Activated CD4-positive, alpha-beta T cell treated with anti-CD3 and anti-CD28 coated beads for 4 hours (primary cell): ENCODE measurements at places on chromosomes 16 and 17.

DNA sequence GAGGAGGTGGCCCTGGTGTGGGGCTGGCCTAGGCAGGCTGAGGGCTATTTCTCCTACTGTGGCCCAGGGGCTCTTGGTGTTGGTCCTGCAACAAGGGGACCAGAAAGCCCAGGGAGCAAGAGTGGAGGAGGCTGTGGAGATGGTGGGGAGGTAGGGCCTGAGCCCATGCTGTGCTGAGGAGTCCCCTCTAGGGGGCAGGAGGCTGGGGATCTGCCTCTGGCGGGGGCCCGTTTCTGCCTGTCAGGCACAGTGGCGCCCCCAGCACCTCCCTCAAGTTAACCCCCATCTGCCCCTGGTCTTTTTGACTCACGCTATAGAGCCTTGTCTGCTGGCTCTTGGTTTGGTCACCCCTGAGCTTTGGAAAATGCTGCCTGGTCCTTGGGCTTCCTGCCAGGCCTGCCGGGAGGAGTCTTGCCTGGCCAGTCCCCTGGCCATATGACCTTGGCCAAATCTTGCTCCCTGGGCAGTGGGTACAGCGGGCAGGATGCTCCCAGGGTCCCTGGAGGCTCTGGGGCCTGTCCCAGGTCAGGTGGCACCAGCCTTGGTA is 5.9 kb downstream of the BAIAP2 start:
- DNase-seq = no peak

- no peak for DNase-seq
These were observed 1.4 kb upstream of the CAPNS2 start for GRCh38 chr16:55565086-55565485.

GRCh38 chr17:5526821-5527598 is 40.6 kb downstream of the MIS12 start:
- peak; percentile 41 for DNase-seq

DNA sequence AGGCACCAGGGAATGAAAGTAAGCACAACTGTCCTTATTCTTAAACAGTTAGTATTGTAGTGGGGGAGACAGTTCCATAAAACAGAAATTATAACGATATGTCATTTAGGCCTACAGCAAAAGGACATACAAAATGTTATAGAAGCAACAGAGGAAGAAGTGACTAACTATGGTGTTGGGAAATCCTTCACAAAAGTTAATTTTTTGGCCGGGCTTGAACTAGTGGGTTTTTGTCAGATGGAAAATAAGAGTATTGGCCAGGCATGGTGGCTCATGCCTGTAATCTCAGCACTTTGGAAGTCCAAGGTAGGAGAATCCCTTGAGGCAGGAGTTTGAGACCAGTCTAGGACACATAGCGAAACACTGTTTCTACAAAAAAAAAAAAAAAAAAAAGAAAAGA is 127.8 kb downstream of the SSH2 start:
- DNase-seq = no peak

GRCh38 chr17:82528484-82529265 is 9.1 kb downstream of the FOXK2 start:
- DNase-seq = no peak

GRCh38 chr16:84826558-84826941 is 6.8 kb downstream of the CRISPLD2 start:
- DNase-seq = no peak

DNA sequence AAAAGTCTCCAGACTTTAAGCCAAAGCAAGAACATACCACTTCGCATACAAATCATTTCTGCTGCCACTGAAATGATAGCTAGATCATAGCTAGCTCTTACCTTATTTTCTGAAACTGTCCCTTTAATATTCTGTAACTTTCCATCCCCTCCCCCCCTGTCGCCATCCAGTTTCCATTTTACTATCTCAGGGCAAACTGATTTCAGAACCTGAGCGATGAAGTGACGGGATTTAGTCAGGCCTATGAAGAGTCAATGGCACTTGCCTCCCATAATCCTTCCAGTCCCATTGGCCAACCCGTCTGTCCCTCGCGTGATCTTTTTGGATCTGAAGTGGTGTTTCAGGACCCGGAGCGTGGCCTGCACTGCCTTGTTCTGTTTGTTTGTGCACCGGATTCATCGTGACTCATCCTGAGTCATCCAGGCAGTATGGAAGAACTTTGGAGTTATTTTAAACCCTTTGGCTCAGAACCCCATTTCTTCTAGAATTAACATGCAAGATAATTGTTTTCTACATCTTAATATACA is 199.8 kb upstream of the CHMP6 start:
- DNase-seq = peak; percentile 54

DNA sequence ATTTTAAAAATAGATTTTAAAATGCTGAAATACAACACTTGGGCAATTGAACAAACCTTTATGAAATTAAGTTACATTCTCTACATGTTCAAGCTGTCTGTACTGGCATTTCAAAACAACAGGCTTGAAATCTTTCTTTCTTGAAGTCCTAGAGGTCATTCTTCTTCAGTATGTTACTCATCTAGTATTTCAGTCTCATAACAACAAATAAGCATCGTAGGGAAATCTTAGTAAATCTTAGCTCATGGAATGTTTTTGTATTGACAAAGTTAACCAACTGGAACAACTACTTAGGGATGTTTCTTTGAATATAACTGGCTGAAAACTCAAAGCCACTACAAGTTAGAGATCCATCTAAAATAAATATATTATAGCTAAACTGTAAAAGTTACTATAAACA is 96.6 kb downstream of the KIF2B start:
- DNase-seq = no peak

GRCh38 chr16:7513429-7513828 is 180.8 kb downstream of the RBFOX1 start:
- DNase-seq = no peak

DNA sequence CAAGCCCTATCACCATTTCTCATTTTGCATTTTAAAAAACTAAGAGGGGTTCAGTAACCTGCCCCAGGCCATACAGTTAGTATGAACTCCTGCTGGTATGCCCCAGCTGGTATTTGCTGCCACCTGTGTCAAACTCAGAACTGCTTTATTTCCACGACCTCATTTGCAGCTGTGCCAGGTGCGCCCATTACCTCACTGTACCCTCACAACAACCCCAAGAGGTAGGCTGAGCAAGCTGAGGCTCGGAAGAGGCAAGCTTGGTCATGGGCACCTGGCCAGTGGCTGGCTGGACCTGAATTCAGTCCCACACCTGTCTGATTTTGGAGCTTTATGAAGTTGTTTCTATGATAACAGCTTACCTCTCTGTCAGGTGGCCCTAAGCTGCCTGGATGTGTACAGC is 7.6 kb downstream of the EPN2 start:
- DNase-seq = no peak

DNA sequence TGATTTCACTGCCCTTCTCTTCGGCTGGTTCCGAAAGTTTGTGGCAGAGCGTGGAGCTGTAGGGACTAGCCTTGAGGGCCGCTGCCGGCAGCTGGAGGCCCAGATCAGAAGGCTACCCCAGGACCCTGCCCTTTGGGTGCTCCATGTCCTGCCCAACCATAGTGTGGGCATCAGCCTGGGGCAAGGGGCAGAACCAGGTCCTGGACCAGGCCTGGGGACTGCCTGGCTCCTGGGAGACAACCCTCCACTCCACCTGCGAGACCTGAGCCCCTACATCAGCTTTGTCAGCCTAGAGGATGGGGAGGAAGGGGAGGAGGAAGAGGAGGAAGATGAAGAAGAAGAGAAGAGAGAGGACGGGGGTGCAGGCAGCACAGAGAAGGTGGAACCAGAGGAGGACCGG is 856 bp upstream of the CXCL16 start:
- DNase-seq = no peak

GRCh38 chr16:426906-427249 is 1.4 kb downstream of the RAB11FIP3 start:
- DNase-seq = no peak

DNA sequence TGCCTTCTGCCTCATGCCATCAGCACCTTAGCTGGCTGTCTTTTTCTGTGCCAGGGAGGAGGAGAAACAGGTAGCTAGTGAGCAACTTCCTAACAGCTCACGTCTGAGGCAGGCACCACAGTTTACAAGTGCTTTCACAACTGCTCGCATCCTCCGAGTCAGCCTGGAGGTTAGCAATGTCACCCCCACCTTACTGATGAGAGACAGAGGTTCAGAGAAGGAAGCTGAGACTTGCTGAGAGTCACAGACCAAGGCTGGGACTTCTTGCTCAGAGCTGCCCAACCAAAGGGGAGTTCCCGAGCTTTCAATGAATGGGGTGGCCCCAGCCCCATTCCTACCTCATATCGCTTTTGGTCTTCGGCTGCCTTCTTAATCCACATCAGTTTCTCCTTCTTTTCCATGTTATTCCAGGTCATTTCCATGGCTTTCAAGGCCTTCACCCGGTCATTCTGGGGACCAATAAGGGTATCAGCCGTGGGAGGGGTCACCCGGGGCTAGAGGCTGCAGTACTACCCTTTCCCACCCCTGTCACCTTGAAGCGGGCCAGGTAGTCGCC is 9.6 kb downstream of the UBTF start:
- DNase-seq = peak; percentile 26

GRCh38 chr17:1554751-1555540 is 7.6 kb downstream of the PITPNA start:
- DNase-seq = no peak

DNA sequence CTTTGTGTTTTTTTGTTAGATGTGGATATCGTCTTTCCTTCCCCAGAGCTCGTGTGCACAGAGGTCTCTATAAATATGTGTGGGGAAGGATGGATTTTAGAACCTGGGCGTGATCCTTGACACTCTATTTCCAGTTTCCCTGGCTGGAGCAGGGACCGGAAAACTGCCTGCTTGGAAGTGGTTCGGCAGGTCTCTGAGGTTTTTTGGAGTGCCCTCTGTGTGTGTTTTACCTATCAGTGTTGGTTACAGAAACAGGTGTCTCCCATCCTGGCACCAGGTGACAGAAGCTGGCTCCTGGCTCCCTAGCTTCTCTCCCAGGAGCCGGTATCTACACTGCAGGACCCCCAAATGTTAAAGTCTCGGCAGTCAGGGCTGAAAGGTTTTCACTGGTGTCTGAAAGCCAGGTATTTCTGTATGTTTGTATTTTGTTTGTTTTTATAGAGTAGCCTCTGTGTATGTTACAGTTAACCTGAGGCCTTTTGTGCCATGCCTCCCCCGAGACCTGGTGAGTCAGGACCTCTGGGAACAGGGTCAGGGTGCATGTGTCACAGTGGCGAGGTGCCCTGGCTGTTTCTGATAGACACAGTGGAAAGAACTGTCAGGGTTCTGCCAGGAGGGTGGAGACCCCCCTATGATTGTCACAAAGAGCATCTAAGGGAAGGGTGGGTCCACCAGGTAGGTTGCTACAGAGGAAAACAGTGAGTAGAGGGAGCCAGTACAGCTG is 31.3 kb downstream of the ZC3H18 start:
- DNase-seq = no peak

DNA sequence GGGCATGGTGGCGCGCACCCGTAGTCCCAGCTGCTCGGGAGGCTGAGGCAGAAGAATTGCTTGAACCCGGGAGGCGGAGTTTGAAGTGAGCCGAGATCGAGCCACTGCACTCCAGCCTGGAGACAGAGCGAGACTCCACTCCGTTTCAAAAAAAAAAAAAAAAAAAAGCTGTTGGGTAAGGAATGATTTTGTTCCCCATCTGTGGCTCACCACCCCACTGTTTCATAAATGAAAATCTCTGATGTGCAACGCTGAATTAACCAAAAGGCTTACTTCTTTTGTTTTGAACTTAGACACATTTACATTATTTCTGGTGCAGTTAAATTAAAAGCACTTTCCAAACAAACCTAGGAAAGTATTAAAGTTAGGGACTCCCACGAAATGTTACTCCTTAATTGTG is 1.2 kb upstream of the METTL9 start:
- DNase-seq = no peak

- no peak for DNase-seq
These were observed 376.3 kb downstream of the CNTNAP4 start for GRCh38 chr16:76653390-76654026.

DNA sequence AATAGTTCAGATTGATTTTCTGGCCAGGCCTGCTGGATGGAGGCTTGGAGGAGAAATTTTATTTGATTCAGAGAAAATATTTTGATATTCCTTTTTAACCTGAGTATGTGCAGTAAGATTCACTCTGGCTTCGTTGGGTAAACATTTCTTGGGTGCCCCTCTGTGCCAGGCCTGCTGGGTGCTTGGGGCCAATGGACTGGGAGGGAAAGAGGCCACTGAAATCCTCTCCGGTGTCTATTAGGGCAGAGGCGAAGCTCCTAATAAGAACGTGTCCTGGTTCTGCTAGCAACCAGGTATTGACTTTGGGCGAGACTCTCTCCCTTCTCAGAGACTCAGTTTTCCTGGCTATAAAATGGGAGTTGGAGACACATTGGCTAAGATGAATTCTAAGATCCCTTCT is 122.5 kb downstream of the CYLD start:
- DNase-seq = no peak

DNA sequence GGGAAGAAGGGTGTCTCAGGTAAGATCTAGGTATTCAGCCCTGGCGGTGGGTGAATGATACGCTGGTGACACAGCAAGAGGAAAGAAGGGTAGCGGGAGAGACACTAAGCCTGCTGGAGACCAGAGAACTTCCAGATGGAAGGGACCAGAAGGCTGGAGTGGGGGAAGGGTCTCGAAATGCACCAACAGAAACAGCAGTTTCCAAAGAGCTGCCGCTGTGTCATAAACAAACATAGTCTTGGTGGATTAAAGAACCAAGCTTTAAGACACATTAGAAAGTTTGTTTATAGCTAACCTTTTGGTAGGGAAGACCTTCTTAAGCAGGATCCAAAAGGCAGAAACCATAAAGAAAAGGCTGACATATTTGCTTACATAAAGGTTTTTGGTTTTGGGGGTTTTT is 20.9 kb downstream of the TRPV3 start:
- DNase-seq = no peak

- DNase-seq = peak; percentile 95
These were observed 15.8 kb upstream of the EEF2K start for GRCh38 chr16:22190081-22190775.

GRCh38 chr16:86157616-86158247 is 258.8 kb downstream of the IRF8 start:
- DNase-seq = no peak

DNA sequence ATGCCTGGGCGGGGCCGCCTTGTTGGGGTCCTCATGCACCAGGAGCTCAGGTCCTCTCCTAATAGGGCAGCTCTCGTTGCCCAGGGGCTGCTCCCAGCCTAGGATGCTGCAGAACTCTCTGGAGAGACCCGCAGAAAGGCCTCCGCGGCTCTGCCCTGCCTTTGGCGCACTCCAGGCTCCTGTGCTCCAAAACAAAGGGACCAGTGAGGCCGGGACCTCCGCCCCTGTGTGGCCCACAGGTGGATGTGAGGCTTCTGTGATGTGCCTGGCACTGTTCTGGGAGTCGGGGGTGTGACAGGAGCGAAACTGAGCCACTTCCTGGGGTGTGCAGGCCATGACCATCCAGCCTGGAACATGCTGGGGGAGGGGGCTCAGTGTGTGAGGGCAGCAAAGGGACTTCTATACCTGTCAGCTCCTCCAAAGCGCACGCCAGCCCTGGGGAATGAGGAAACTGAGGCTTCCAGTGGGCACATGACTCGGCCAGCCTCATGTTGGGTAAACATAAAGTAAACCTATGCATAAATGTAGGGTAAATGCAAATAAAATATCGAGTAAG is 153.2 kb downstream of the IRF8 start:
- DNase-seq = no peak
